ENCODE measurements at places on chromosomes 3 and 15.
A peak's percentile ranks its signal among the peaks of the same experiment; 100 is the strongest.

DNA sequence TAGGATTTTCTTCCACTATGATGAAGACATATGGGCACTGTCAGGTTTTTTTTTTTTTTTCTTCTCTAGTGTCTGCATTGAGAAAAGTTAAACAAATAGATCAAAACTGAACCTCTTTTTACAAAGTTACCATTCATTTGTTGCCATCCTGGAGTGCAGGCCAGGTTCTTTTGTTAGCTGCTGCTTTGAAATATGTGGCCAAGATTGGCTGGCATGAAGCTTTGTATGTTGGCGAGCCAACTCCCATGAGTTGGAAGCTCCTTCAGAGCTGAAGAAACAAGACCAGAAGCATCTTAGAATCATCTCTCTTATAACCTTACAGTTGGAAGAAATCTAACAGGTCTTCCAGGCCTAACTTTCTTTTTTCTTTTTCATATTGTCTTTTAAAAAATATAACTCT, 346.5 kb downstream of the THSD4 start:
- no peak for DNase-seq

GRCh38 chr3:186772281-186772694, 11.1 kb upstream of the EIF4A2 start:
- DNase-seq, result no peak

DNA sequence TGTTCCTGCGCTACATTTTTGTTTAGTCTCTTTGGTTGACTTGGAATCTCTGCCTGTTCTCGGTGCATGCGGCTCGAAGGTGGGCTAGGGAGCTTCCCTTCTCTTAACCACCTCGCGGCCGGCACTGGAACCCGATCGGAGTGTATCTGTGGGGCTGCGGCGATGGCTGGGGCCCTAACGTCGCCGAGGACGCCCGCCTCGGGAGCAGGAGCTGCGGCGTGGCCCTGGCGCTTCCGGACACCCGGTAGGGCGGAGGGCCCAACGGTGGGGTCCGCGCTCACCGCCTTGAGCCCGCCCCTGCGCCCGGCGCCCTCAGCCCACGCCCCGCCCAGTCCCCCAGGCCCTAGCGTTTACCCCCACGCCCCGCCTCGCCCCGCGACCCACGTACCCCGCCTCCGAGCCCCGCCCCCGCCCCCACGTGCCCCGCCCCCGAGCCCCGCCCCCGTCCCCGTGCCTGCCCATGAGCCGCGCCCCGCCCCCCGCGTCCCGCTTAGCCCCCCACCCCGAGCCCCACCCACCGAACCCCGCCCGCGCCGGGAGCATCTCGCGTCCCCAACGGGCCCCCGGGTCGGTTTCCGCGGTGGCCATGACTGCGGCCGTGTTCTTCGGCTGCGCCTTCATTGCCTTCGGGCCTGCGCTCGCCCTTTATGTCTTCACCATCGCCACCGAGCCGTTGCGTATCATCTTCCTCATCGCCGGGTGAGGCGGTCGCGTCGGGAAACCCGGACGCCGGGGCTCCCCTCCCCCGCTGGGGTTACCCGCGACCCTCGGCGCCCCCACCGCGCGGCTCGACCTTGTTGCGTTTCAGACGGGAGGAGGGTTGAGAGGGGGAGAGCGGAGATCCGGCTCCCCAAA, at the start of gene APH1B:
TSS of gene APH1B (plus strand) at position 568 of the 855 bp plus-strand sequence. CDS start at position 587, 19 bp downstream.
- DNase-seq, result peak; percentile 82

GRCh38 chr15:52502608-52503007, 26.1 kb downstream of the MYO5A start:
- DNase-seq, result no peak

GRCh38 chr3:45017821-45018220, 8.3 kb upstream of the CLEC3B start:
- no peak for DNase-seq

DNA sequence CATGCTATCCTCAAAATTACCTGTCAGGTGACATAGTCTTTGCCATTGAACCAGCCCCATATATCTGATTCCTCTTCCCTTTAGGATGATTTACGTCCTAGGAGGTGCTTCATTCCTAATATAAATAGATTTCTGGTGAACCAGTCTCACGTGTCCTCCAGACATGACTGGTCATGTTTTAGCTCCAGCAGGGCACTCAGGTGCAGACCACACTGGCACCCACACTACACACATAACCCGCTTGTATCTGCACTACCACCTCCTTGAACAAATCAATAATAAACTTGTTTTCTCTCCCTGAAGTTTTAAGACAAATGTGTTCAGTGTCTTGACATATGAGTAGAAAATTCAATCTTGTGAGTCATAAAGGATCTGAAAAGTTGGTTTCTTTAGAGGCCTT, 155.5 kb downstream of the GOLIM4 start:
- no peak for DNase-seq

DNA sequence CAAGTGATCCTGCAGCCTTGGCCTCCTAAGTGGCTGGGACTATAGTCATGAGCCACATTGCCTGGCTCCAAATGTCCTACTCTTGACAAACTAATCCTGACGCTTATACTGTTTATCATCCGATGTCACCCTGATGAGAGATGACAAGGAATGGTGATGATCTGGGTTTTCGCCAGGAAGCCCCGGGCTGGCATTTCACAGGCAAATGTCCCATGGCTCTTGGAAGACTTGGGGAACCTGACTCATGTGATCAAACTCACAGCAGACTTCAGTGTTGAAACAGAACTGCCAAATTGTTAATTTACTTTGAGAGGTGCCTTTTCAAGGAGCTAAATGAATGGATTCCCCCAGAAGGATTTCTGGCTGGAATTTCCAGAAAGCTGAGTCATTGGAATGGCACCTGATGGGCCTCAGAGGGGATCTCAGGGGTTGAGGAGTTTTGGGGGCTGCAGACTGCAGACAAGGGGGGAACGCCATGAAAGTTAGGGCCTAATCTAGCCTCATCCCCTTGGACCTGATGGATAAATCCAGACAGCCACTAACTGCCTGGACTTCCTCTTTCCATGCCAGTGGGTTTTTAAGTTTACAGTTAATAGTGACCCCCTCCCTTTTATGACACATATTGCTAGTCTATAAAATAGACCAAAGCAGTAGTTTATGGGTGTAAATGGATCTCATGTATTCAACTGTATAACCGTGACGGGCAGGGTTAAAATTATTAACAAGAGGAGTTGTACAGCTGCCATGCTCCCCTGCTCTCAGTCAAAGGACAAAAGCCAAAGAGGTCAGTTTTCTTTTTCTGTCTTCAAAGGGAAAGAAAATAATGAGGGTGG, 146.6 kb downstream of the CHSY1 start:
- no peak for DNase-seq

DNA sequence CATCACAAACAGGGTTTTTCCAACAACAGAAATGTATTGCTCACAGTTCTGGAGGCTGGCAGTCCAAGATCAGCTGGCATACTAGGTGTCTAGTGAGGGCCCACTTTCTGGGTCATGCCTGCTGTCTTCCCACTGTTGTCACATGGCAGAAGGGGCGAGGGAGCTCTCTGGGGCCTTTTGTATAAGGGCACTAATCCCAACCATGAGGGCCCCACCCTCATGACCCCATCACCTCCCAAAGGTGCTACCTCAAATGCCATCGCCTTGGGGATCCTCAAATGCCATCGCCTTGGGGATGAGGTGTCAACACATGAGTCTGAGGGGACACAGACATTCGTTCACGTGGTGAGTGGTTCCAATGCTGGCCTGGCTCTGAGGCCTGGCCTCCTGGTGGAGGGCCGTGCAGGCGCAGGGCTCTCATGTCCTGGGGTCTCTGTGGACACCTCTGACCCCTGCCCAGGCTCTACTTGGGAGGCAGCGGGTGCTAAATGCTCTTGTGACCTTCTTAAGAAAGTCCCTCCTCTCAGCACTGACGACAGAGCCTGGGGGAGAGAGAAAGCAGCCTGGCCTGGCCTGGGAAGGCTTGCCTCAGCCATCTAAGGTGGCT, 16.8 kb downstream of the NUP210 start:
- no peak for DNase-seq

DNA sequence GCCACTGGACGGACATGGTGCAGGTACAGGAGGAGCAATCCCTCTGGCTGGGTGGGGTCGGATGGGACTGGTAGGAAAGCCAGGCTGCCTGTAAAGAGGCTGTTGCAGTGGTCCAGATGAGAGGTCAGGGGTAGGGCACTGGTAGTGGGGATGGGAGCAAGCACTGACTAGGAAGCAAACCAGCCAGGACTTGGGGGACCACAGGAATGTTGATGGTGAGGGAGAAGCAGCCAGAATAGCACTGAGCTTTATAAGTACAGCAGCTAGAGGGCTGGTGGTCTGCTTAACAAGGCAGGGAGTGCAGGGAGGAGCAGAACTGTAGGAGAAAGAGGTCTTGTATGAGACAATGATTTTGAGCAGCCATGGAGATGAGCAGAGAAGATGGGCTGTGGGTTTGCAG, 38.7 kb upstream of the PTPN23 start:
- no peak for DNase-seq

DNA sequence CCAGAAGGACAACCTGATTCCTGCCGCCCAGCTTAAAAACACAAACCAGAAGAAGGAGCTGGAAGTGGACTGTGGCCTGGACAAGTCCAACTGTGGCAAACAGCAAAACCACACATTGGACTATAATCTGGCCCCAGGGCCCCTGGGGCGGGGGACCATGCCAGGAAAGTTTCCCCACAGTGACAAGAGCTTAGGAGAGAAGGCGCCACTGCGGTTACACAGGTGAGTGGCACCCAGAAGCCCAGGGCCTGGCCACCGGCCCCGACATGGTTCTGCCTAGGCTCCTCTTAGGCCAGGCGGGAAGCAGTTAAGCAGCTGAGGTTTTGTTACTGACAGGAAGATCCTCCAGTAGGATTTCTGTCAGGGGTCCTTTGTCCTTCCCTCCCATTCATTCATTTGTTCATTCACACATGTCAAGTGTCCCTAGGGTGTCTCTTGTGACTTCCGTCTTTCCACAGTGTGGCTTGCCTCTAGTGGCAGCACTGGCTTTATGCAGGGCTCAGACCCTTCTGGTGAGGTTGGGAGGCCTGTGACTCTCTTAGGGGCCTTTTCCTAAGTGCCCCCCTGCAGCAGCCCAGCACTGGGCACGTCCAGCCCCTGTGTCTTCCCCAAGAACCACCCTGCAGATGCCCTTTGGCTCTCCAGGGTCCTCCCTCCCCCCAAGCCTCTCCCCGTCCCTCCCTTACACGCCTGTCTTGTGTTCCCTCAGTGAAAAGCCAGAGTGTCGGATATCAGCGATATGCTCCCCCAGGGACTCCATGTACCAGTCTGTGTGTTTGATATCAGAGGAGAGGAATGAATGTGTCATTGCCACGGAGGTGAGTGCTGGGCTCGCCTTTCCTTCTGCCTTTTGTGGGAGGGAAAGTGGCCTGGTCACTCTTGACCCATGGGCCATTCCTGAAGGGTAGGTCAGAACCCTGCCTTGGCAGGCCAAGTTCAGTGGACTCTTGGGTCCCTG, 7.8 kb downstream of the DLL4 start:
- no peak for DNase-seq

GRCh38 chr3:76403556-76403955, 618.2 kb upstream of the ZNF717 start:
- DNase-seq, result no peak

DNA sequence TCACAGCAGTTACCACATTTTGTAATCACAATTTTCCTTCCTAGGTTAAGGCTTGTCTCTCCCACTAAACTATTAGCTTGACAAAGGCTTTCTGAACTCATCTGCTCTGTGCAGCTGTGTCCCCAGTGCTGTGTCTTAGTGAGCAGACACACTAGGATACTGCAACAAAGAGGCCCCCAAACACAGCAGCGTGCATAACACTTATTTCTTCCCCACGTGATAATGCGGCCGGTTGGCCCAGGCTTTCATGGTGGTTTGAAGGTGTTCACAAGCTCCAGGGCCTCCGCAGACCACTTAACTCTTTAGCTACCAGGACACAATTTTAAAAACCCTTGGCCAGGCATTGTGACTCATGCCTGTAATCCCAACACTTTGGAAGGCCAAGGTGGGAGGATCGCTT, 2.2 kb upstream of the HDAC11 start:
- DNase-seq, result no peak

GRCh38 chr3:37770336-37770735, 91.3 kb upstream of the CTDSPL start:
- DNase-seq, result no peak

DNA sequence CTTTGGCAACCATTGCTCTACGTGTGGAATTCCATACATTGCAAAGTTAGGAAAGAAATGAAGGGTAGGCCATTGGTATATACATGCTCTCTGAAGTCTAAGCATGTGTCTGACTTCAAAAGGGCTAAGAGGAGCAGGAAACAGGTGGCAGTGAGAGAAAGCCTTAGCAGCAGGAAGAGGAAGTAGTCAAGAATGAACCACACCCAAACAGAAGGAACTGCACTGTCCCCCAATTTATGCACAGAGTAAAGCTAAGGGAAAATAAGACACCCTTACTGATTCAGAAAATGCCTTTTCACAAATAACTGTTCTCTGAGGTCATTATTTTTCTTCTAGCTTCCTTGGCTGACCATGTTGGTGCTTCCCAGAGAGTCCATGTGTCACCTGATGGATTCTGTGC, 575.4 kb downstream of the NTRK3 start:
- DNase-seq, result no peak

All from activated B cell treated with CpG ODN at 0.5 μM for 24 hours (primary cell).